Spinal cord (tissue), 10 donors: ENCODE measurements at places on chromosomes 13 and 19.
A peak's percentile ranks its signal among the peaks of the same experiment; 100 is the strongest.

DNA sequence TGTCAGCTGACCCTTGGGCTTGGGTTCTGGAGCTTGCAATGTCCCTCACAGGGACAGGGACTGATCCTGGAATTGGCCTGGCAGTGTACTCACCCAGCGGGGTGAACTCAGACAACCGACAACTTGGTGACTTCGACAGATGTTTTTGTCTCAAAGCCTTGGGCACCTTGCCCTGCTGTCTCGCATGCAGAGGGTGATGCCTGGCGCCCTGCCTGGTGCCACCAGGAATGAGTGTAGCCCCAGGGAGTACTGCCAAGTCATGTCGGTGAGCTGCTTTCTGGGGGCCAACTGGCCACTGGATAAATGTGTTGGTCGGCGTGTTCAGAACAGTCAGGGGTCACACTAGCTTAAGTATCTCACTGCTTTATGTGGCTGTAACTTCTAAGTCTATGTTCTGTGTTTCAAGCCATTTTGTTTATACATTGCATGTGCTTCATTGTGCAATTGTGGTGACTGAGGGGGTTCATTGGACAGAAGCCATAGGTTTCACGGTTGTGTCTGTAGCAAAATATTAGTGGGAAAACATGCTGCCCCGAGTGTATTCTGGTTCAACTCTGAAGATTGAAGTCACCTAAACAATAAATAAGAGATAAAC, 96.3 kb upstream of the TNFSF11 start:
- DNase-seq: peak; percentile 58

GRCh38 chr13:79548902-79549301, 67.9 kb downstream of the NDFIP2 start:
- peak; percentile 68 for DNase-seq

DNA sequence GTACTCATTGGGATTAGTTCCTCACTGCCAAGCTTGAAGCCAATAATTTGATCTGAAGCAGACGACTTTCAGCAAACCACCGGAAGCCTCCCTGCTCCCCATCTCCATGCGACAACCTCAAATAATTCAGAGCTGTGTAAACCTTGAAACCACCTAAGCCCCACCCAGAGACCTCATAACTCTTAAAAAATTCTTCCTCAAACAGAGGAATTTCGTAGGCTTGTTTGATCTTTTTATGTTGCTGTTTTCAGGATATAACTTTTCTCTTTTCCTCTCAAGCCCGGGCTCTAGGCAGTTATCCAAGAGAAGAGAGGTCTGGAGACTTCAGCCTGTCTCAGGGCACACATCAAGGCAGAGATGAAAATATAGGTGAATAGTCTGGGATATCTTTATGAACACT, 311.6 kb downstream of the KCNRG start:
- no peak for DNase-seq

GRCh38 chr13:112131081-112131712, 64.2 kb downstream of the SOX1 start:
- no peak for DNase-seq

GRCh38 chr19:5183616-5184015, 157.0 kb downstream of the PTPRS start:
- no peak for DNase-seq

GRCh38 chr19:46915386-46915785, 54.6 kb downstream of the ARHGAP35 start:
- no peak for DNase-seq

DNA sequence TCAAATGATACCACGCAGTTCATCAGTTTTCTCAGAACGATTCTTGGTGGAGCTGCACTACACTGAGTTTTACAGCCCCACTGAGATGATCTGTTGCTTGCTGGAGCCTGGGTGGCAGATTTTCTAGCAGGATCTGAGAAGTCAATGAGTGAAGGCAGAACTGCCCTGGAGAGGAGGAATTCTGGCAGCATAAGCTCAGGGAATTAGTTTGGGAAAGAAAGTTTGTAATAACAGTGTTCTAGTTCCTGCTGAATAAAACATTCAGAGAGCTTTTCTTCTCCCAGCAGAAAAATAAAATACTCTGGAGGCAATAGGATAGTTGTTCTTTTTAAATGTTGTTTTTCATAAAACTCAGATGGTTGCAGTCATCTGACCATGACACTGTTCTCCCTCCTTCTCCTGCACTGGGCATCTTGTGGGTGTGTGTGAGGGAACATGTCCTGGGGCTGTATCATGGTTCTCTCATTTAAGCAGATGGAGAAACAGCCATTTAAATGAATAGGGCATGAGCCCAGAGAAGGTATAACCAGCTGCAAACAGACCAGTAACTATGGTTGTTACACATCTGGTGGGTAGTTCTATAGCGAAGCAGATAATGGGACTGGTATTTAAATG, 29.6 kb downstream of the OLFM4 start:
- no peak for DNase-seq

- no peak for DNase-seq
These were observed 9.9 kb upstream of the CEACAM20 start for GRCh38 chr19:44539236-44539826.

DNA sequence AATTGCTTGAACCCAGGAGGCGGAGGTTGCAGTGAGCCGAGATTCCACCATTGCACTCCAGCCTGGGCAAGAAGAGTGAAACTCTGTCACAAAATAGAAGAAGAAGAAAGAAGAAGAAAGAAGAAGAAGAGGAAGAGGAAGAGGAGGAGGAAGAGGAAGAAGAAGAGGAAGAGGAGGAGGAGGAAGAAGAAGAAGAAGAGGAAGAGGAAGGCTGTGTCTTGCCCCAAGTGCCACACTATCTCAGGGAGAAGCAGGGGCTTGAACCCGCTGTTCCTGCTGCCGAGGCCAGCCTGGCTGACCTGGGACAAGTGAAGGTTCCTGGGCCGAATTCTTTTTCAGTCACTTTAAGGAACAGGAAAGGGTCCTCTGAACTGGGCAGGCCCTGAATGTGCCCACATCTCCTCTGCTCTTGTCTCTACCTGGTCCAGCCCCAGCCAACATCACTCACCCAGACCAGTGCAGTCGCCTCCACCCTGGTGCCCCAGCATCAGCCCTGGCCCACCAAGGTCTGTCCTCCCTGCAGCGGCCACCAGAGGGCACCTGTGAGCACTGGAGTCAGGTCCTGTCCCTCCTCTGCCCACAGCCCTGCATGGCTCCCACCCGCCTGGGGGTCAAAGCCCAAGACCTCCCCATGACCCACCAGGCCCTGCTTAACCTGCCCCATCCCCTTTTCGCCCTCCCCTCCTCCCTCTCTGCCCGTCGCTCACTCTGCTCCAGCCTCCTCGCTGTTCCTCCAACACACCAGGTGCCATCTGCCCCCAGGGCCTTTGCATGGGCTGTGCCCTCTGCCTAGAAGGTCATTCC, 20.0 kb downstream of the TICAM1 start:
- DNase-seq: peak; percentile 60

GRCh38 chr13:34103854-34104253, 285.9 kb downstream of the RFC3 start:
- no peak for DNase-seq

DNA sequence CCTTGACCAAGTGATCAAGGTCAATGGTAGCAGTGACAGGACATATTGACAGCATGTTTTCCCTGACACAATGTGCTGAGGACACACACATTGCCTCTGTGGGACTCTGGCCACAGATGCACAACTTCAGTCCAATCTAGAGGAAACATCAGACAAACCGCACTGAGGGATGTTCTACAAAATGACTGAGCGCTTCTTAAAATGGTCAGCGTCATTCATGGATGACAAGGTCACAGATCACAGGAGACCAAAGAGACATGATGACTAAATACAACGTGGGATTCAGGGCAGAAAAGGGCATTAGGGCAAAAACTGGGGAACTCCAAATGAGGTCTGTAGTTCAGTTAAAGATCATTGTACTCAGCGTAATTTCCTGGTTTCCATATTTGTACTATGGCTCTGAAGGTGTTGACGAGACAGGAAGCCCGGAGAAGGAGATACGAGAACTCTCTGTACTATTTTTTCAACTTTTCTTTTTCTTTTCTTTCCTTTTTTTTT, 20.6 kb downstream of the PBX4 start:
- DNase-seq: no peak

GRCh38 chr19:9910625-9911024, 25.7 kb downstream of the OLFM2 start:
- no peak for DNase-seq

DNA sequence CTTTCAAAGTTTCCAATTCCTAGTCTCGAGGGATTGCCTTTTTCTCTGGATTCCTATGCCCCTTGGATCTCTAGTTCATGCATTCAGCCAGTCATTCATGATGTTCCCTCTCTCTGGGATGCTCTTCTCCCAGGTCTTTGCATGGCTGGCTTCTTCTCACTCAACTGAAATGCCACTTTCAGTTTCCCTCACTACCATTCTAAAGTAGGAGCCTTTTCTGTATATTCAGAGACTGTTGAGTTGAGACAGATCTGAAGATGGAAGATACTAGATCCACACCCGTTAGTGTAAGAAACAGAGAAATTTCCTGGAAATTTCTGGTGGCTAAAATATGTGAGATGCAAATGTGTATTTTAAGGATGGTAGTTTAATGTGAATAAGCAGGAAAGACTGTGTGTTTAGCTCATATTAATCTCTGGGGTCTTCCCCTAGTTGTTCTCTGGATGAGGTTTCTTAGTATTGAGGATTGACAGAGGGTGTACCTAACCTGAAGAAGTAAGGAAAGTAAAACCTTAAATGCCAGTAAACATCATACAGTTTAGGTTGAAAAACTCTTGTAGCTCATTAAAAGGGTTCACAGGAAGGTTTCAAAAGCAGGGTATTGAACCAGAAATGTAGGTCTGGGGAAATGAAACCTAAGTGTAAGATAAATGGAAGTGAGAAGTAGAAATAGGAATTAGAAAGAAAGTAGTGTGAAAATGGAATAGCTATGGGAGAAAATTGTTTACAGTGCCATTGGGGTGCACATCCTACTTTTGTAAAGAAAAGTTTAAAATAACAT, 331.3 kb downstream of the NDFIP2 start:
- no peak for DNase-seq

DNA sequence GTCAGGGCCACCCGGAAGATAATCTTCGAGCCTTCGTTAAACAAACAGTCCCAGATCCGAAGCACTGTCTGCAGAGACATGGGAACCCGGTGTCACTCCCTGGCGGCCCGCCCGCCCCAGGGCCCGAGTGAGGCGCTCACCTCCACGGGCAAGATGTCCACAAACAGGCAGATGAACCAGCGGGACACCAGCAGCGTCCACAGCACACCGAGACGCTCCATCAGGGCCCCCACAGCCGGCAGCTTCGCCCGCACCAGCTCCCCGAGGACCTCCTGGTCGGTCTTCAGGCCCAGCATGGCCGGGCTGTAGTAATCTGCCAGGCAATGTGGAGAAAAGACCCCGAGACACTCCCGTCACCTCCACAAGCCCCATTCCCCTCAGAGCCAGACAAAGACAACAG, 28.7 kb downstream of the LAMP1 start:
- no peak for DNase-seq

GRCh38 chr13:29943686-29944085, 93.3 kb upstream of the UBL3 start:
- DNase-seq: no peak
